Activated CD4-positive, alpha-beta T cell treated with anti-CD3 and anti-CD28 coated beads for 1 hour (primary cell): ENCODE measurements at places on chromosomes 6 and 20.

DNA sequence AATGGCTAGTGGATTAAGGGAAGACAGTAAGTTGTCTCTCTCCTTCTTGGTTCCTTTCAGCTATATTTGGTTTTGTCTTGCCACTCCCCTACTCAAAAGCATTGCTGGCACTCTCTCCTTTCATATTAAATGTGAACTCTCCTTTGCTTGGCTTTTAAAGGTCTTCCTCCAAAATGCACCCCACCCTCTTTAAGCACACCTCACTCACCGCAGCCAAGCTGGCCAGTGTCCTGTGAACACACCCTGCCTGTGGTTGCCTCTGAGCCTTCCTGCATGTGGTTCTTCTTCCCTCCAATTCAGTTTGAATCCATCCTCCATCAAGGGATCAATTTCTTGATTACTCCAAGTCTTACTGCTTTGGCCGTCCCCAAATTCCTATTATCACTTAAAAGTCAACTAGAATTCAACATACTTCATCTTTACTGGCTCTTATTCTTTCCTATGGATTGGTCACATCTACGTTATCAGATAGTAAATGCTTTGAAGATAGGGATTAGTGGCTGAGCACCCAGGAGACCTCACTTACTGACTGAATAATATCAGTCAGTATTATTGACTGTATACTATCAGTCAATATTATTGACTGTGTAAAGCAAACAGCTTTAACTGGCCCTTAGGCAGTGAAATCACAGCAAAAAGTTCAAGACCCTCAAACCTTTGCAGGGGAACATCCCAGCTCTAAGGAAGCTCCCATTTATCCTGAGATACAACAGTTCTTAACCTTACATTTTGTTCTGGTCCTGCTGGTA, 41.6 kb upstream of the SPDEF start:
- DNase-seq: no peak

DNA sequence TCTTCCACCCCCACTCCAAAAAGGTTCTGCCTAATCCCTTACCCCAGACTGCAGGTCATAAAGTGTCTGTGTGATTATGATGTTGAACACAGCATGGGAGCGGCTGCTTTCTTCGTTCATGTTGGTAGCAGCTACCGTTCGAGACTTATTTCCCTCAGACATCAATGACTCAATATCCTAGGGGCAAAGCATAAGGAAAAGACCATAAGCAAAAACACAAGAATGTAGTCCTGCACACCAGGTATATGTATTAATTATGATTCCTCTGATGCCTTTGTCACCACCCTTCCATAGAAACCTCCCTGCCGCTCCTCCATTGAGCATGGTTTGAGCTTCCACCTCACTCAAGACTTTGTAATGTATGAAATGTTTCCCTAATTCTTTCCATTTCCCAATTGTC, 137.2 kb downstream of the KIF13A start:
- DNase-seq: no peak

DNA sequence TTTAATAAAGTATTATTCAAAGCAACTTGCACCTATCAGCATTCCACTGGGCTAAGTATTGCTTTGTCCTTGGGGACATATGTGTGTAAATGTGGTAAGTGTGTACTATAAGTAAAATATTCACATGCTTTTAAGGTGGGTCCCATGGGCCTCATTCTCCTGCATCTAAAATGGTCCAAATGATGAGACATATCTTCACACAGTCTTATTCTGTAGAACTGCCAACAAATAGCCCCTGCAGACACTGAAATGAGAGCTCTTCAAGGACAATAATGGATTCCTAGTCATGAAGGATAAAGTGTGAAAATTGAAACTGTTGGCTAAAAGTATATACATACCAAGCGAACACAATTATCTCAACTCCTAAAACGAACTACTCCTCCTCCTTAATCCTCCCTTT, 81.8 kb downstream of the SMLR1 start:
- DNase-seq: no peak

DNA sequence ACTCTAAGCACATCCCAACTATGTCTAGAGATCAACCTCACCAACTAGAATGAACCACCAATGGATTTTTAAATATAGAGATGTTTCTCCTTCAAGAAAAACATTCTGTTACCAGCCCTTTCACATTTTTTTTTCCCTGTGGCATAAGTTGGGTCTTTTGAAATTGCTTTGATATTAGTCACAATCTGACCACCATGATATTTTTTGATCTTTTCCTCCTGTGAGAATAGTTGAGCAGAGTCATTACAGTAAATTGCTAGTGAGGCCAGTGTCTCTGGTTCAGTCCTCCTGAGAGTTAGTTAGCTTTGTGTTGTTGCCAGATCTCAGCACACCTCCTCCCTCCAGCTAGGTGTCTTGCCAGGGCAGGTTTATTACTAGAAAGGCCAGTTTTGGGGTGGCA, 79.7 kb upstream of the MYLIP start:
- no peak for DNase-seq
